ENCODE measurements at places on chromosomes 13 and 19.

DNA sequence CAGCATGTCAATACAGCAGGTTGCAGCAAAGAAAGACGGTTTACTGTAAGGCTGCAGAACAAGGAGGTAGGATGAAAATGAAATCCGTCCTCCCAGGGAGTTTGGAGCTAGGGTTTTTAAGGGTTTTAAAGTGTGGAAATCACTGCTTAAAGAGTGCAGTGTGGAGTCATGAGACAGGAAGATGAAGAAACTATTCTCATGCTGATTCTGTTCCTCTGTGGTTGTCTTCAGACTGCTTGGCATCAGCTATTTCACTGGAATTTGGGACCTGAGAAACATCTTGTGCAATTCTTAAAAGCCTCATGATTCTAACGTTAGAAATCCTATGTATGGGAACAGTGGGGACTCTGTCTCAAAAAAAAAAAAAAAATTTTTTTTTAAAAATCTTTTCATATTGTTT, 11.4 kb downstream of the ZNF331 start:
- no peak for DNase-seq

DNA sequence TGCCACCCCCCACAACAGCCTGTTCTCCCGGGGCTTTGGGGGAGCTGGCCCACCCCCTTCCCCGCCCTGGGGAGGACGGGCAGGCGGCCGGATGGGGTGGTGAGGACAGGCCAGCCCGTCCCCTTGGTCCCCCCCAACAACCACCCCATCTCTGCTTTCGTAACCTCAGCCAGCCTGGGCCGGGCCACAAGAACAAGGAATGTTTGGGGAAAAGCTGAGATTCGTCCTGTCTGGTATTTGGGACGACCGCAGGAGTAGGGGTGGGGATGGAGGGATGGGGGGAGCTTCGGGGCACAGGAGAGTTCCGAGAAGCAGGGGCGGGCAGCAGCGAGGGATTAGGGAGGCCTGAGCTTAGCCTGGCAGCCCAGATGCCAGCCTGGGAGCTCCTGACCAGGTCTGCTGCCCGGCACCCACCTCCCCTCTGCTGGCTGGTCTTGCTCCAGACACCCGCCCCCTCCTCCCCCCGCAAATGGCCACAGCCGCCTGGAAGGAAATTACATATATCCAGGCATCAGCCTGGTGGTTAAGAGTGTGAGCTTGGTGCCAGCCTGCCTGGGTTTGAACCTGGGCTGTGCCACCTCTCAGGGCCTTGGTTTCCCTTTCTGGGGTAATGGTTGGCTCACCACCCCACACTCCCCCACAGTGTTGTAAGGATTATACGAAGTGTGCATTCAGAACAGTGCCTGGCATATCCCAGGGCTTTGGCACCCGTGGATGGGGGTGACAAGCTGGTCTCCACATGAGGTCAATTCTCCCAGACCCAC, at the start of gene PODNL1:
PODNL1 (minus strand) TSS at position 117 of the 764 bp plus-strand sequence. CDS start 236 bp downstream, outside the sequence.
- no peak for DNase-seq

- no peak for DNase-seq
These were observed 15.8 kb downstream of the RAB3D start for GRCh38 chr19:11323601-11324078.

DNA sequence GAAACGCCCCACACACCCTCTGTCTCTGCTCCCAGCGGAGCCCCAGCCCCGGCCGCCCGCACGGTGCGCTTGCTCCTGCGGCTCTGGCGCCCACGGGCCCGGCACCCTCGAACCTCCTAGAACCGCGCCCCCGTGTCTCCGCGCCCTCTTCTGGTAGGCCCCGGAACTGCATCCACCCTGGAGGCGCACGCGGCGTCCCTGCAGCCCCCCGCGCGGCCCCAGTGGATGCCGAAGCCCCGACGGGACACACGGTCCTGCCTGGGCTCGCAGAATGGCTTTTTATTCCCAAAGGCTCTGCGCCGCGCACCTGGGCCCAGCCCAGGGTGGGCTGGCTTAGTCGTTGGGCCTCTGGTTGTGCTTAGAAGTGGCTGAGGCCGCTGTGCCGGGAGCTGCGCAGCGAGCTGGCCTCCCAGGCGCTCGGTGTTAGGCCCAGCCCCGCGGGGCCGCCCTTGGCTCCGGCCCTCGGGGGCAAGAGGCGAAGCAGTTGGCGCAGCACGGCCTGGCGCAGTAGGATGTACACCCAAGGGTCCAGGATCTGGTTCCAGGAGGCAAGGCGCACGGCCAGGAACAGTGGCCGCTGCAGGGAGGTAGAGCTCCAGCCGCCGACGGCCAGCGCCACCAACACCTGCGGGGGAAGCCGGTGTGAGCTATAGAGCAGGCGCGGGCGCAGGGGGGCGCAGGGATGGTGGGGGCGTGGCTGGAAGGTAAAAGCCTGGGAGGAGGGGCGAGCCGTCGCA, 2.8 kb downstream of the PTGER1 start:
- no peak for DNase-seq

GRCh38 chr13:39929583-39929982, 274.1 kb downstream of the COG6 start:
- no peak for DNase-seq

DNA sequence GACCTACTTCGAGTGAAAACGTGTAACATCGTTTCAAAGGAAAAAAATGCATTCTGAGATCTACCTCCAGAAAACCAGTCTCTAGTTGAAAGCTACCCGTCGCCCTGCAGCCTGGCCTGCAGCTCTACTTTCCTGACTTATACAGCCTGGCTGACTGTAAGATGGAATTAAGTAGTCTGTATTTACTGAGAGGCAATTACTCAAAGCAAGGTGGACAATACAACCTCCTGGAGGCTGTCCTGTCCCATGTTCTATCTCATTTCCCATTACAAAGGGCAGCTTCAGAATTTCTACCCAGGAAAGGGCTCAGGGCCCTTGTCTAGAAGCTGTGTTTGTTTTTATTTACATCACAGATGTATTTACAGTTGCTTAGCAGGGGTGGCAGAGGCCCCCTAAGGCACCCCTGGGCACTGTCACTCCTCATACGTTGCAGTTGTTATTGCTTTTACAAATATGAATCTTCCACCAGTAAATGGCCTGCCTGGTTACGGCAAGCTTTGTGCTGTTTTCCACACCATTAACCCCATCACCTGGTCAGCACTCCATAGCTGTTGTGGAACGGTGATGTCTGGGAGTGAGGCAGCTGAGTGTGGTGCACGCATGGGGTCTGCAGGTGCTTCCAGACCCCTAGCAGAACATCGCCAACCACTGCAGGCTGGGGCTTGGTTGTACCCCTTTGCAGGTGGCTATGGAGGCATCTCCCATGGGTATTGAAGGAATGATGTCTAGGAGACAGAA, 46.3 kb upstream of the MTIF3 start:
- no peak for DNase-seq

DNA sequence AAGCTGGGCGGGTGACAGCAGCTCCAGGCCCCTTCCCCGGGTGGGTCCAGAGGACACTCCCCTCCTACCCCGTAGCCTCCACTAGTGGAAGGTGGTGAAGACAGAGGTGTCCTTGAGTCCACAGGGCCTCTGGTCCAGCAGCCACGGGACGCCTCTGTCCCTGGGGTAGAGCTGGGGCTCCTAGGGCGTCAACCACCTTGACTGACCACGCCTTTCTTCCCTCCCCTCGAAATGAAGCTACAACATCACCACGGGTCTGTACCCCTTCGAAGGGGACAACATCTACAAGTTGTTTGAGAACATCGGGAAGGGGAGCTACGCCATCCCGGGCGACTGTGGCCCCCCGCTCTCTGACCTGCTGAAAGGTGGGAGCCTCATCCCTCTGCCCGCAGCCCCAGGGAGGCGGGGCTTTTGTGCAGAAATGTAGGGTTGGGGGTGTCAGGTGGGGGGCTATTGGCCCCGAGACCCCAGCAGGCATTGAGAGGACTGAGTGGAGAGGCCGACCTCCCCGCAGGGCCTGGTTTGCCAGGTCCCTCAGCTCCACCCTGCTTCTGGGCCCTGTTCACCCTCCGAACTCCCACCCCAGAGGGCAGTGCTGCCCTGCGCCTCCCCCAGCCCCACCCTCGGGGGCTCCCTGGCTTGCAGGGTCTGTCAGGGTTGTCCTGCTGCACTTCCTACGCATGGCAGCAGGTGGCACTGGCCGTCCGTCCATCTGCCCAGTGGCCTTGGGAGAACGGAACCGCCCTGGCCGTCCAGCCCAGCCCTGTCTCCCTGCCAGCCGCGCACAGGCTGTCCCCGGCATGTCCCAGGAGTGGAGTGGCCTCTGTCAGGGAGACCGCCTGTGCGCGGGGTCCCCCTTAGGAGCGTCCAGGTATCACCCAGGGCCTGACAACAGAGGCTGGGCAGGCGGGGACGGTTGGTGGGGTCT, 15.7 kb downstream of the STK11 start:
- no peak for DNase-seq

GRCh38 chr19:18663940-18664530, 19.4 kb upstream of the CRTC1 start:
- DNase-seq = no peak

DNA sequence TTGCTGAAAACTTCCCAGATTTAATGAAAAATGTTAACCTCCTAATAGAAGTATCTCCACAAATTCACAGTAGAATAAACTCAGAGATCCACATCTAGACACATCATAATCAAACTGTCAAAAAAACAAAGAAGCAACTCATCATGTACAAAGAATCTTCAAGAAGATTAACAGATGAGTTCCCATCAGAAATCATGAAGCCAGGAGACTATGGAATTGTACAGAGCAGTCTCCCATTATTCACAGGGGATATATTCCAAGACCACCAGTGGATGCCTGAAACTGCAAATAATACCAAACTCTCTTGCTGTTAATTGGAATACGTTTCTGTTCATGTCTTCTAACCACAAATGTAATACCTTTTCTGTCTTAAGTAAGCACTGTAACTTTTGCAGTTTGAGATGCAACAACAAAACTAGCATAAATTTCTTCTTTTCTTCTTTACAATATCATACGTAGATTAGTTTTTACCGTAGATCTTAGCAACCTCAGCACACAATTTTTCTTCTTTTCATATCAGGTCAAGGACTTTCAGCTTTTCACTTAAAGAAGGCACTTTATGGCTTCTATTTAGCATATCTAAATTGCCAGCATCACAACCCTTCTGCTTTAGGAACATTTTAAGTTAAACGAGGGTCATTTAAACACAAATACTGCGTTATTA, 70.3 kb upstream of the MIR17HG start:
- no peak for DNase-seq

DNA sequence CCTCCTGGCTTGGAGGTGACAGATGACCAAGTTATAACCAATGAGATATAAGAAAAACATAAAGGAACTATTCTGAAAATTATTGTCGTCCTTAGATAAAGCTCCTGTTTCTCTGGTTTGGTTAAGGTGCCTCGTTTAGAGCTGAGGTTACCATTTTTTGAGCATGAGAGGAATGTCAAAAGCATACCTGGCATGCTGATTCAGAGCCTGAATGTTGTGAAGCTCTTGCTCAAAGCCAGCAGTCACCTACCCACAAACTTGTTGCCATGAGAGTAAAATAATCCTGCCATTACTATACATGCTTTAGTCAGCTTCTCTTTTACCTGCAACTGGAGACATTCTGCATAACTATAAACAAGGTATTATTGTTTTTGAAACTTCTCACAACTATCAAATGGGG, 1116.2 kb downstream of the DIAPH3 start:
- no peak for DNase-seq

GRCh38 chr19:5873617-5874199, 3.4 kb upstream of the FUT5 start:
- DNase-seq = no peak

DNA sequence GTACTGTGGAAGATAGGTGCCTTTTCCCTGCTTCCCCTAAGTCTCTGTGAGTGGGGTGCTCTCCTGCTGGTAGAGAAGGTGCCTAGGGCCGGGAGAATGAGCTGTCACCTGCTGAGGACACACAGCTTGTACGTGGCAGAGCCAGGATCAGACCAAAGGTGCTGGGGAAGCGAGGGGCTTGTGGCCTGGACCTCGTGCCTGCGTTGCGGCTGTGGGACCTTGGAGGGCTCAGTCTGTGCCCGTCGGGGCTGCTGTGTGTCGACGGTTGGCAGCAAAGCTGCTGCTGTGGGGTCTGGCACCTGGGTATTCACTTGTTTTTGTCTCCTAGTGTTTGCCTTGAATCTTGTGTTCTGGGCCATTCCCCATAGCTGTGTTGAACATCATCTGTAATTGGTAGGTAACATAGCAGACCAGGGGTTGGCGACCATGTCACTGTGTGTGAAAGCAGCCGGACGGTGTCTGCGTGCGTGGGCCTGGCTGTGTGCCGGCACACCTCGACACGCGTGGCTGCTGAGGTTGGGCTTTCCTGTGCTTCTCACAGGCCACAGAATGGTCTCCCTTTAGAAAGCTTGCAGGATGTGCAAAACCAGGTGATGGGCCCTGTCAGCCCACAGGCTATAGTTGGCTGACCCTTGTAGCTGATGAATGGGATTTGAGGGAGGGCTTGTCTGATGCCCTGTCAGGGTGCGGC, 9.2 kb downstream of the U2AF2 start:
- DNase-seq = no peak

DNA sequence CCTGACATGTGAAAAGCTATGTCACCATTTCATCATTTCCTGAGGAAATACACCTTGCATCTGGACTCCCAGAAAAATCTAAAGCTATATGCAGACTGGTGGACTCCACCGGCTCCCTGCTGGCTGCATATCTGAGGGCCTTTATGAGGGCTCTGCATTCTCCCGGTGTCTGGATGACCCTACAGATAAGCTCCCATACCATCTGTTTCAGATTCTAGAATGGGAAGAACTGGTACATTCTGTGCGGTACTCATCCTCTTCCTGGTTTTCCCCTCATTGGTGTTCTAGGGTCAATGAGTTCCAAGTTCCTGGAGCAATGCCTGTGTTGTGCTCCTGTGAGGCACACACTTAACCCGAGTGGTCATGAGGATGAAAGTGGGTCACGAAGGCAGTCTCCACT, 60.4 kb downstream of the COL4A1 start:
- DNase-seq = no peak

DNA sequence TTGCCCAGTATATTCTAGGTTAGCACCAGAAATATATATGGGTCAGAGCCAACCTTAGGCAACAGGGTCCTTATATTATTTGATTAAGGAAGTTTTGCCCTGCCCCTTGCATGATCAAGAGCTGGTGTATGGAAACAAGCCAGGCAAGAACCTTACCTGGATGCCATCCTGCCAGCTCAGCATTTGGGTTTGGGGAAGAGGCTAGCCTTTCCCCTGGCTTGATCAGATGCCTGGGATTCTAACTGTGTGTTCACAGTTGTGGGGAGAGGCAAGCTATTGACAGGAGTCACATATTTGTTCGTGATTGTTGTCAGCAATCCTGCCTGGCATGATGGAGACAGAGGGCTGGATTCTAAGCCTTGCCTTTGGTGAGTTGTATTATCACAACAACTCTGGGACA, 260.0 kb upstream of the DACH1 start:
- no peak for DNase-seq

All from SIG-M5 (cell line).